ENCODE measurements at places on chromosomes 2 and 18.

DNA sequence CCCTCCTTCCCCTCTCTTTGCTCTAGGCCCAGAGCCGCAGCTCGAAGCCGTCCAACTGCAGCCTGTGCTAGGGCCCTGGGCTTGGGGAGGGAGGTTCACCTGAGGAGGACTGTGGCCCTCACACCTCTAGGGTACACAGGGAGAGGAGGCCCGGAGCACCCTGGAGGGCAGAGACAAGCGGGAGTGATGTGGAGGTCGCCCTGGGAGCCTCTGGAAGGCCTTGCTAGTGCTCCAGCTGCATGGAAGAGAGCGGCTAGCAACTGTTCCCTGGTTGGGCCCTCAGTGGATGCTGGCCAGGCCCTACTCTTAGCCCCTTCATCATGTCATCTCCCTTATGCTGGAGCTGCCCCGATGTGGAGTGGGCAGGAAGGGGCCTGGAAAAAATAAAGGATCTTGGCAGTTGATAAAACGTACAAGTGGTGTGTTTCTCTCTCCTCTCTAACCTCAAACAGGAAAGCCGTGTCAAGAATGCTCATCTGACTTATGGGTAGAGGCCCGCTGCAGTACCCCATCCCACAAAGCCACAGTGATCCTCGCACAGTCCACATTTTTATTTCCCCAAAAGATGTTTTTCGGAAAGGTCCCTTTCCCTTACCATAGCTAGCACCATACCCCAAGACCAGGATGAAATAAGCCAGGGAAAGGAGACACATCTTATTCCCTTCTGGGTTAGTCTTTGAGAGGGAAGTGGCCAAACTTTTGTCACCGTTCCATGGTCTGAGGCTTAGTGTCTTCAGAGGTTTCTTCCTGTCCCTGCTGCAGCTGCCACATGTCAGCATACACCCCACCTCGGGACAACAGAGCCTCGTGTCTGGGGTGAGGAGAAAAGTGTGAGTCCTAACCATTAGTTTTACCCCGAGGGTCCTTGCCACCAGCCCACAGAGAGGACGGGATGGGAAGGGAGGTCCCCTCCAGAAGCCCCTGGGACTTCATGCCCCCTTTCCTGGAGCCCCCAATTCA, 2.9 kb downstream of the ZFAND2B start:
- DNase-seq = no peak

DNA sequence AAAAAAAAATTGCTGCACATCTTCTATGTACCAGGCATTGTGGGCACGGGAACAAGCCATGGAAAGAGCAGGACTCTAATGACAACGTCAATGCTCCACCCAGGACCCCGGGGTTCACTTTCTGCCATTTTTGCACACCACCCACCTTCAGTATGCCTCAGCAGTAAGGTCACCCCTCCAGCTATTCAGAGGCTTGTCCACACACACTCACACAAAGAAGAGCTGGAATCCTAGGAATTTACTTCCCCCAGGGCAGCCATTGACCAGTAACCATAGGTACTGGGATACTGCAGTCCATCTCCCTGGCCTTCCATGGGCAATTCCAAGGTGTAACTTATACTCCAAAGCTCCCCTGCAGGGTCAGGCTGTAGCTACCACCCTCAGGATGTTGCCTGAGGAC, 170.8 kb downstream of the SUCLG1 start:
- DNase-seq = no peak

GRCh38 chr2:118244686-118245085, 156.4 kb downstream of the INSIG2 start:
- DNase-seq = no peak

DNA sequence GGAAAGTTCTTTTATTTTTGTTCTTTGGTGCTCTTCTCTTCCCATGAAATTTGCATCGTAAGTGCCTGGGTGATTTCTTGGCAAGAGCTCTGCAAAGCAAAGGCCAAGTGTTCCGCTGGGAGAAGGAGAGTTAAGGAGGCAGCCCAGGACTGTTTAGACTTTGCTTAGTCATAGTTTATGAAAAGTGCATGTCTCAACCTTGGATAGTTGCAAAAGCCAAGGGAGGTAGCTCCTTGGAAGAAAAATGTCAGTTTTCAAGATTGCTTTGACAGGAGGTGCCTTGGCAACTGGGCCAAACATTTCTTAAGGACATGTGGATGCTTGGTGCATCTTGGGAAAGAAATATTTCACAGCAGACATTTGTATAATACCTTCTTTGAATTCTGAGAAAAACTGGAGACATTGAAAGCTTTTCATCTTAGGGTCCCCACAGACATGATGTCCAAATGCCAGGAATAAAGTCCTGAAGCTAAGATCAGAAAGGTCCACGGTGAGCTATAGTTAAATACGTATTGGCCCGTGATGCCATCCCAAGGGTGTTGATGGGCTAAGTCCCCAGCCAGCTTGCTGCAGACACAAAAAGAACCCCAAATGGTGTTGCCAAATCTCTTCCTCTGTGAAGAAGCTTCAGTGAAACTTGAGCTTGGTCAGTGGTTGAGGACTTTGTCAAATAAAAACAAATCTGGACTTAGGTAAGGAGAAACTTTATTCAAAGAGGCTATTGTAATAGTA, 96.3 kb upstream of the THUMPD2 start:
- no peak for DNase-seq

- DNase-seq = no peak
These were observed 27.3 kb downstream of the CDC42EP3 start for GRCh38 chr2:37644191-37644590.

DNA sequence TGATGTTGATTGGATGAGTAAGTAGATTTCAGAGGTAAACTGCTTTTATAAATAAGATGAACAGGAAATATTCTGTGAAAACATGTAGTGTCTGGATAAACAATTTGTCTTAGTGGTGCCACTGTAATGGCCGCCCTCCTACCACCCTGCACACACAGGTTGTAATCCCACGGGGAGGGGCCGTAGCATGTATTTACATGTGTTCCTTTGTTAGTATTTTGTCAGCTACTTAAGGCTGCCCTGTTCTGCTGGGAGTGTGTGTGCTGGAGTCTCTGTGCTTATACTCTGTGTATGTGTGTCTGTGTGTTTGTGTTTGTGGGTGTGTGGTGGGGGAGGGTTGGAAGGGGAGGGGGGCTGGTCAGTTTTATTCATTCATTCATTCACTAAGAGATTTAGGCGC, 5.1 kb downstream of the TSHZ1 start:
- DNase-seq = no peak
